ENCODE measurements at places on chromosomes 7 and 10.

- no peak for DNase-seq
Measured at GRCh38 chr10:4038000-4038399, 253.0 kb upstream of the KLF6 start.

- DNase-seq, result no peak
Measured at GRCh38 chr7:15977663-15978062, 291.2 kb upstream of the MEOX2 start.

DNA sequence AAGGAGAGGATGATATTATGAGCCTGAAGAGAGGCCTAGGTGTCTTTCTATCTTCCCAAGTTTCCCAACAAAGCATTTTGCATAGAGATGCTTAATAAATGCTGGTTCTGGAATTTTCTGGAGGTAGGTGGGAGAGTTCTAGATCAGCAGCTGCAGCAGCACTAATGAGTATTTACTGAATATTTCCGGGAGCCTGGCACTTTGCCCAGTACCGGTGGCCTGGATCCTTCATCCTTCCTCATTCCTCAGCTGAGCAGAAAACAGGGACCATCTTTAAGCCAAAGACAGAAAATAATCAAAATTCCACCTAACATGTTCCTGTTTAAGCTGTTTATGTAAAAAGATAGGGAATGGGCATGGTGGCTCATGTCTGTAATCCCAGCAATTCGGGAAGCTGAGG is 813.2 kb upstream of the AUTS2 start:
- DNase-seq, result no peak

DNA sequence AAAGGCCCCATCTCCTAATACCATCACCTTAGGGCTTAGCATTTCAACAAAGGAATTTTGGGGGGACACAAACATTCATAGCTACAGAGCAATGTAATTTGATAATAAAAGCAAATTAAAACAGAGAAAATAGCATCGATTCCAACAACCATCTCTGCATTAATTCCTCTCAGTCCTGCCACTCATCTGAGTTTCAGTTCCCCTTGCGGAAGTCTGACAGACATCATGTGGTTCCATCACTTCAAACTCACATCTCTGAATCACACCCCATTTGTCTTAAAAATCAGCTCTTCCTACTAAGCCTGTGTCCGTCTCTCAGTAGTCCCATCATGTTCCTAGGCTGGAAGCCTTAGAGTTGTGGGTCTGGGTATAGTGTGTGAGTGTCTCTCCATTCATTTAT is 3.6 kb downstream of the ADCK2 start:
- DNase-seq, result peak; percentile 83

- DNase-seq, result no peak
Measured at GRCh38 chr10:29657719-29658274, 23.0 kb upstream of the SVIL start.

DNA sequence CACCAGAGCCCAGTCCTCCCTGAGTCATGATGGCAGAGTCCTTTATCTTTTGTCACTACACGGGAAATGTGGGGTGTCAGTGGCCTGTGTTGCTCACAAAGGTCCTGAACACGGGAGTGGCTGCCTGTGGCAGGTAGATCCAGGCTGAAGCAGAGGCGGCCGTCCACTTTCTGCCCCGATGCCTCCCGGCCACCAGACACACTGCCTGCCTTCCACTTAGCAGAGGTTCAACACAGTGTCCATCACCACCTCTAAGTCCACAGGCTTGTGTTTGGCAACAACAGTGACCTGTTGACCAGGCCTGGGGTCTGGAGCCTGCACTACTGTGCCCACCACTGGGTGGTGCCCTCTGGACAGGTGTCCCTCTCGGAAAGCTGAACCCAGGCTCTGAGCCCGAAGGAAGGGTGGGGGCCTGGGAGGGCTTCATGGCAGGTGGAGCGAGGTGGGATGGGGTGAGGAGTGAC is 49.9 kb upstream of the CAMK2B start:
- DNase-seq, result no peak

DNA sequence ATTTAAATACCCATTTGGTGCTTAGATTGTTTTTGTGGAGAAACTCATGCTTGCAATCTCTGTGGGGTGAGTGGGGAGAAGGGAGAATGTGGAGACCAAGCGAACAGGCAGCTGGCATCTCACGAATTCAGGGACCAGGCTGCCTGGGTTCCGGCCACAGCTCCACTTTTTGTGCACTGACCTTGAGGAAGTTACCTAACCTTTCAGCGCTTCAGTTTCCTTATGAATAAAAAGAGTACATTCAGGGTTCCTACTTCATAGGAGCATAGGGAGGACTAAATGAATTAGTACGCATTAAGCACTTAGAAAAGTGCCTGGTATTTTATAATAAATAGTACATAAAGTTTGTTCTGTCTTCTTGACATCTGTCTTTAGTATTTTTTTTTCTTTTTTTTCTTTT is 72.5 kb downstream of the PRTFDC1 start:
- peak; percentile 37 for DNase-seq

DNA sequence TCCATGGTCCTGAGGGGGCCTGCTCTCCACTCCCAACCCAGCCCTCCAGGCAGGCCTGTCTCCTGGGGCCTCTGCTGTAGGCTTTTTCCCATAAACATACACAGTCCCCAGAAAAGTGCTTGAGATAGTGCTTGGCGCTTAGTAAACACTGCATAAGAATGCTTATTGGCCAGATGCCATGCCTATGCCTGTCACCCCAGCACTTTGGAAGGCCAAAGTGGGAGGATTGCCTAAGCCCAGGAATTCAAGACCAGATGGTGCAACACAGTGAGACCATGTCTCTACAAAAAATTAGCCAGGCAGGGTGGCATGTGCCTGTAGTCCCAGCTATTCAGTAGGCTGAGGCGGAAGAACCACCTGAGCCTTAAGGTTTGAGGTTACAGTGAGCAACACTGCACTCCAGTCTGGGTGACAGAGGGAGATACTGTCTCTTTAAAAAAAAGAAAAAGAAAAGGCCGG is 24.6 kb upstream of the ASL start:
- DNase-seq, result peak; percentile 23

- no peak for DNase-seq
Measured at GRCh38 chr10:113927440-113927839, 73.0 kb downstream of the NHLRC2 start.

DNA sequence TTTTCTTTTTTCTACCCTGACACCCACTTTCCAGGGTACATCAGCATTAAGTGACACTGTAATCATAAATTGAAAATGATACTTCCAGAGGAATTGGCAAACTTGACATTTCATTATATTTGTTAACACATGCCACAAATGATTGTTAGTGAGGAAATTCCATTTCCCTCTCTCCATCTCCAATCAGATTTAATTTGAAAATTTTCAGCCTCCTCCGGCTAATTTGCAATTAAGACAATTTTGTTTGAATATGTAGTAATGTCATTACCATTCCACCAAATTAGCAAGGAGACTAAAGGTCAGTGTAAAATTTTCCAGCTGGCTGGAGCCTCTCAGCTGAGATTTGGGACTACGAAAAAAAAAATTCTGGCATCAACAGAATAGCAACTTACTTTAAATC is 242.7 kb downstream of the FOXP2 start:
- DNase-seq, result no peak

DNA sequence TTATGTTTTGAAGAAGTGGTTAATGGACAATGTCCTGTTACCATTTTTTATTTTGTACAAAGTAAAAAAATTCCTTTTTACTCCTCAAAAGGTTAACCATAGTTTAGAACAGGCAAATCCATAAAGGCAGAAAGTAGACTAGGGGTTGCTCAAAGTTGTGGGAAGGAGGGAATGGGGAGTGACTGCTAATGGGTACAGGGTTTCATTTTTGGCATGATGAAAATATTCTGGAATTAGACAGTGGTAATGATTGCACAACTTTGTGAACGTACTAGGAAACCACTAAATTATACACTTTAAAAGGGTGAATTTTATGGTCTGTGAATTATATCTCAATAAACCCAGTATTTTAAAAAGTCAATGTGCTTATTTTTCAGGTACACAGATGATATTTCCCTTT is 35.4 kb upstream of the CDK14 start:
- DNase-seq, result no peak

DNA sequence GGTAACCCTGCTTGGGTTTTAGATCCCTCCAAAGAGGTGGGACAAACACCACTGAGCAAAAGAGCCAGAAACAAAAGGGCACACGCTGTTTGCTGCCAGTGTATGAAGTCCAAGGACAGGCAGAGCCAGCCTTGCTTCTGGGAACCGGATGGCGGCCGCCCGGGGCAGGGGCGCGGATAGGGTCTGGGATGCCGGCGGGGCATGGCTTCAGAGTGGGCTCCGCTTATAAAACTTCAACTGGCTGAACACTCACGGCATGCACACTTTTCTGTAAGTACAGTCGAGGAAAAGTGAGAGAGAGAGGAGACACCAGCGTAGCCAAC is 62.6 kb downstream of the ASB13 start:
- DNase-seq, result no peak

DNA sequence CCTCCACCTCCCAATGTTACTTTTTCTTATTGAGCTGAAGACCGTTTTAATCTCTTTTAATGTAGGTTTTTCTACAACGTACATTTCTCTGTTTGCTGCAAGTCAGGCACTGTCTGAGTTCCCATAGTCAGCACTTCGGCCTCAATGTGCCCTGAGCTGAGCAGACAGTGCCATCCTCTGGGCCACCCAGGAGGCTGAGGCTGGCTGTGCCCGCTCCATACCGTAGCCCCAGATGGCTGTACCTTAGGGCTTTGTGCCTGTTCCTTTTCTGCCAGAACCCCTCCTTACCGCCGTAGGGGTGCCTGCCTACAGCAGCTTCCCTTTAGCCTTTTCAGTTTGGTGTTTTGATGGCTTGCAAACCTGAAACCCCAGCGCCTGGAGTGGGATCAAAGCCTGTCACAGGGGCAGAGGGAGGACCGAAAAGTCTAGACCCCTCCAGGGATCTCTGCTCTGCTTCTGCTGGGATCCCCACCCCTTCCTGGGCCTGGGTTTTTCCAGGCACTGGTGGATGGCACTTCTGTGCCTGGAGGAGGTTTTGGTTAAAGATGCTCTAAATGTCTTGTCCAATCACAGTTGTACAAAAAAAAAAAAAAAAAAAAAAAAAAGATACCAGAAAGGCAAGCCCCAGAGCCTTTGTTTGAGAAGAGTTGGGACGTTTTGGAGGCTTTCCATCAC is 9.0 kb downstream of the AGAP3 start:
- DNase-seq, result no peak

GRCh38 chr10:1645896-1646295 is 91.4 kb downstream of the ADARB2 start:
- DNase-seq, result no peak

- peak; percentile 10 for DNase-seq
Measured at GRCh38 chr10:124963866-124964720, 22.2 kb downstream of the ZRANB1 start.

- DNase-seq, result no peak
Measured at GRCh38 chr10:12547301-12547771, 198.0 kb downstream of the CAMK1D start.

GRCh38 chr10:95605163-95605562 is 44.0 kb upstream of the SORBS1 start:
- DNase-seq, result no peak

DNA sequence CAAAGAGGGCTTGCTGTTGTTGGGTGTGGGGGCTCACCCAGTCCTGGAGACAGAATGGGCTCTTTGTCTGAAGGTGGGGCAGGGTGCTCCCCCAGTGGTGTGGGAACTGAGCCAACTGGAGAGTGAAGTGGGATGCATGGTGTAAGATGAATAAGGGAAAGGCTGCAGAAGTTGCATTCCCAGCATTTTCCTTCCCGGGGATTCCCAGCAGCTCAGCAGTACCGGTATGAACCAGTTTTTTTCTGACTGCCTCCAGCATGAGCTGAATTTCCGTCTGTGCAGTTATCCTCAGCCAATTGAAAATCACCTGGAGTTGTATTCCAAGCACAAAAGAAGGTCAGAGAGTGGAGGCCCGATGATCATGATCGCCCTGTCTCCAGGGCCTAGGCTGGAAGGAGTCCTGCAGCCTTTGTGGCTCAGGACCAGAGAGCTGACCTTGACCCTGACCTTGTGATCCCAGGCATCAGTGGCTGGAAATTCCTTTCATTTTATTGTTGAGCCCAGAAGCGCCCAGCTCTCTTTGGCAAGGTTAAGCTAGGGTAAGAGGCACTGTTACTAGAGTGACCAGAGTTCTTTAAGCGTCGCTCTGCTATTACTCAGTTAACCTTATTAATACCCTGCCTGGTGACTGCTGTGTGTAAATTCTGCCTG is 33.4 kb downstream of the OGDH start:
- DNase-seq, result peak; percentile 62

- no peak for DNase-seq
Measured at GRCh38 chr7:70498232-70498992, 633.5 kb upstream of the GALNT17 start.

DNA sequence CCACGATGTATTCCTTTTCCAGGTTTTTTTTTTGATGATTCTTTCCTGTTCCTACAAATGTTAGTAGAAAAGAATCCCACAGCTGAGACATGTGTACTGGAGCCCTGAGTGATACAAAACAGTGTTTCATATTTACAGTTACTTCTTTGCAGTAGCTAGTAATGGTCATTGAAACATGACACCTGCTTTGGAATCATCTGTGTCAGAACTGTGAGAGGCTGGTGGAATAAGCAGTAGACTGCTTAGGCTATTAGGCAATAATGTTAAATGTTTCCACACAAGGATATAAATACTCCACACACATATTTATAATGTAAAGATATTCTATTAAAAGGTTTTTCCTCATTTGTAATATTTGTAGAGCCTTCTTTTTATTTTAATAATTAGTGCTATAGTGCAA is 394.0 kb downstream of the THSD7A start:
- no peak for DNase-seq

GRCh38 chr7:43077285-43077684 is 35.2 kb upstream of the HECW1 start:
- no peak for DNase-seq

- DNase-seq, result no peak
Measured at GRCh38 chr10:89981891-89982290, 280.5 kb downstream of the KIF20B start.

DNA sequence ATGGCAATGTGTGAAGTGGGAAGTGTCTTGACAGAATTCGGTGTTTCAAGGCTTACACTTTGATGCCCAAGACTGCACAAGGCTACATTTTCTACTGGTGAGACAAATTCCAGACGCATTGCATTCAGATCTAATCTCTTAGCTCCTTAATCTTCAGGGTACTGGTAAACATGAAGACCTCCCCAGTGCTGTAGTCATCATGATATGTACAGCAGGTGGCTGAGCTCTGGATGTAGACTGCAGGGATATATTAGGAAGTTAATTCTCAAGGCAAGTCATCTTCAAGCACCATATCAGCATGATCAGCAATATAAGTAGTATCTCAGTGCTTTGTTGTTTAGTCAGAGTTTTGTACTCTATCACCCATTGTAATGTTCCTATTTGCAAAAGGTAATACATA is 61.8 kb downstream of the IKZF1 start:
- no peak for DNase-seq
